ENCODE measurements at places on chromosomes 12 and 14.
A peak's percentile ranks its signal among the peaks of the same experiment; 100 is the strongest.

GRCh38 chr12:70078161-70078560 lies 165.1 kb upstream of the CNOT2 start:
- no peak for DNase-seq

GRCh38 chr14:102928412-102929240 lies 6.2 kb downstream of the AMN start:
- no peak for DNase-seq

- peak; percentile 30 for DNase-seq
These were observed 18.7 kb downstream of the MANSC1 start for GRCh38 chr12:12331244-12331771.

- DNase-seq: no peak
These were observed 10.9 kb upstream of the HVCN1 start for GRCh38 chr12:110699591-110700445.

DNA sequence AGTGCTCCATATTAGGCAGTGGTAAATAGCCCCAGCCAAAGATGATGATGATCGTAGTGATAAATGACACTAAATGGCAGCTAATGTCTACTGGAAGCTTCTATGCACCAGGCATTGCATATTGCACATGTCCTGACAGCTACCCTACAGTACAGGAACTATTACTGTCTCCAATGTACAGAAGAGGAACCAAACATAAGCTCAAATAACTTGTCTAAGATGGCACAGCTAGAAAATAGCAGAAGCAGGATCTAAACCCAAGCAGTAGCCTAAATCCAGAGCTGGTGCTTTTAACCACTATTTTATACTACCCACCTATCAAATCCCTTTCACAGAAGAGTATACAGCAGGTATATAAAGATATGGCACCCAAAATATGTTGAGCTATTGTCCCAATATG lies 28.9 kb downstream of the ESR2 start:
- no peak for DNase-seq

- no peak for DNase-seq
These were observed 41.9 kb downstream of the ATP23 start for GRCh38 chr12:57983146-57983857.

- no peak for DNase-seq
These were observed 13.9 kb upstream of the GPRC5D start for GRCh38 chr12:12965836-12966235.

GRCh38 chr14:59695198-59695597 lies 118.6 kb upstream of the CCDC175 start:
- DNase-seq: peak; percentile 23

DNA sequence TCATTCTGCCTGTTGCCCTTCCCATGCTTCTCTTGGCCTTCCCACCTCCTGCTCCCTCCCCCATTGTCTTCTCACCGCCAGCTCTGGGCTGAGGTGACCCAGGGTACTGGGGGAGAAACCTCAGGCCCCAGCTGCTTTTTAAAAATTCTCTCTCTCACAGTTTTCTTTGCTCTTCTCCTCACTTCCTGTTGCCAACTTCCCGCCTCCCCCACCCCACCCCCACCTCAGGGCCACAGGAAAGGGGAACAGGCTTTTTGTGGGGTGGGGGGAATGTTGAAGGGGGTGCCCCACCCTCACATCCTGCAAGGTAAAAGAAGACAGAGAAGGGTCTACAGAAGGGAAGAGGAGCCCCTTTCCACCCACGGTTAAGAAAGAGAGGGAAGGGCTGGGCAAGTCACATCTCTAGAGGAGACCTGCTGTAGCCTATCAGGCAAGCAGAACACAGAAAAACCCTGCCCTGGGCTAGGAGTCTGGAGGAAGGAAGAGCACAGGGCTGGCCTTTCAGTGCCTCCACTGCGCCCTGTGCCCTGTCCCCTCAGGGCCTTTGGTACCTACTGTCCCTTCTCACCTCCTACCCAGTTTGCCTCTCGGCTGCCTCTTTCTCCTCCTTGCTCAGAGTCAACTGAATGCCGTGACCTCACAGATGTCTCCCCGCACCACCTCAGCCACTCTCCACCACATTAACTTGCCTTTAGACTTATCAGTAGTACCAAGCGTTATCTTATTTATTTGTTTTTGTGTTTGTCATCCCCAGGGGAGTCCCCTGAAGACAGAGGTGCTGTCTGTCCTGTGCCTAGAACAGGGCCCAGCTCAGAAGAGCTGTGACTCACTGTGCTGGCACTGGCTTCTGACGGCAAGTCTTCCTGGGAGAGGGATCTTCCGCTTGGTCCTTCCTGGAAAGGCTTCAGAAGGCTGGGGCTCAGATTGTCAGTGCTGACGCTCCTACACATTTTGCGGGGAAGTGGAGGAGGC lies 1.7 kb downstream of the ARHGAP9 start:
- DNase-seq: peak; percentile 20

GRCh38 chr14:49191380-49191779 lies 394.8 kb downstream of the RPS29 start:
- no peak for DNase-seq

- no peak for DNase-seq
These were observed 28.7 kb downstream of the EGLN3 start for GRCh38 chr14:33922125-33922524.

- DNase-seq: peak; percentile 13
These were observed 12.1 kb downstream of the MDM1 start for GRCh38 chr12:68319988-68320623.

Measured in occipital lobe (tissue), 3 donors.